NCI-H345 (cell line): ENCODE measurements at places on chromosomes 7 and 10.

DNA sequence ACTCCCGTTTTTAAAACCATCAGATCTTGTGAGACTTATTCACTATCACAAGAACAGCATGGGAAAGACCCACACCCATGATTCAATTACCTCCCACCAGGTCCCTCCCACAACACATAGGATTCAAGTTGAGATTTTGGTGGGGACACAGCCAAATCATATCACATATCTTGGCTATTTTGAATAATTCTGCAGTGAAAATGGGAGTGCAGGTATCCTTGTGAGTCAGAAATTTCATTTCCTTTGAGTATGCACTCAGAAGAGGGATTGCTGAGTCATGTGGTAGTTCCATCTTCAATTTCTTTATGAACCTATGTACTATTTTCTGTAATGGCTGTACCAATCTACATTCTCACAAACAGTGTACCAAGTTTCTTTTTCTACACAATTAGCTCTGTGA is 125.8 kb downstream of the ANKRD7 start:
- no peak for DNase-seq

DNA sequence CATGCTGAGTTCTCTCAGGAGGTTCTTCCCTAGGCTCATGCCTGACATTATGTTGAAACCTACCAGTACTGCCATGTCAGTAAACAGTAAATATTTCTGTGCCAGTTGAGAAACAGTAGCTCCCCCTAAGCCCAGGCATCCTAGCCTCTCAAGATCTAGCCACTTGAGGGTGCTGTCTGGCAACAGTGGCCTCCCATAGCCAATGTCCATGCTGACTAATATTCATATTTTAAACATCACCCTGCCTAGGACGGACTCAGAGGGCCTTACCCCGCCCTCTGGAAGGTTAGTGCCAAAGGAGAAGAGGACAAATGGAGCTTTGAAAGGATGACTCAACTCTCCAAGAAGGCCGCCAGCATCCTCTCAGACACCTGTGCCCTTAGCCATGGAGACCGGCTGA is 7.7 kb downstream of the ACSM6 start:
- no peak for DNase-seq

- DNase-seq, result no peak
These were observed 187.4 kb upstream of the PDE1C start for GRCh38 chr7:32257621-32258020.

DNA sequence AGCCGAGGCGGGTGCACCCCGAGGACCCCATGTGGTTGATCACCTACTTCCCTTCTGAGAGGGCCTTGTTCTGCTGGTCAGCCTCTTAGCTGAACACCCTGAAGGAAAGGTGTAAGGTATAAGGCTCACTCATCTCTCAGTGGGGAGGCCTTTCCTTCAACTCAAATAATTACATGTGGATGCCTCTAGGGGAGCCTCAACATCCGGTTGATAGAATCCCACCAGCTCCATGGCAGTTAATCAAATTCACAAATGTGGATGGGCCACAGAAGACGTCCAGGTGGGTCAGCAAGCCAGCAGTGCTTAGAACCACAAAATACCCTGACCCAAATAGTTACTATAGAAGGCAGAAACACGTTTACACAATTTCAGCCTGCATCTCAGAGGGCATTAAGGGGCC is 37.7 kb upstream of the ZNF32 start:
- DNase-seq, result no peak

GRCh38 chr10:70115948-70116682 is 16.5 kb downstream of the AIFM2 start:
- peak; percentile 32 for DNase-seq

- DNase-seq, result peak; percentile 34
These were observed at the start of gene SFXN2 for GRCh38 chr10:102714621-102715455. Gene SFXN2, plus strand, starts transcription at chr10:102714636. Its CDS starts 12,001 bp downstream, at chr10:102726637.

DNA sequence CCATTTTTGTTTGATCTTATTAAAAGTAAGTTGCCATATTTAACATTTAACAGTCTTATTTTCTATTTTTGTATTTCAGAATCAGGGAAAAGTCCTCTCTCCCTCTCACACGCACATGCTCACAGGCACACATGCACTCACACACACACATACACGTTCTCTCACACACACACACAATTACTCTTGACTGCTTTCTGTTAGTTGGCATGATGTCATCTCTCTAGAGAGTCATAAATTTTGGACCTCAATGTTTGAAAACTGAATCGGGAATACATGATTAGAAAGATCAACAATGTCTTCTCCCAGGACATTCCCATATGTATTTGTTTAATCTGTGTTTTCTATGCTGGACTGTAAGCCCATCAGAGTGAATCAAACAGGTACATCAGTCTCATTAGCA is 165.7 kb upstream of the AHR start:
- DNase-seq, result peak; percentile 16

GRCh38 chr10:125638555-125638954 is 44.4 kb downstream of the TEX36 start:
- DNase-seq, result no peak

GRCh38 chr10:129627442-129627841 is 160.4 kb downstream of the MGMT start:
- DNase-seq, result no peak

DNA sequence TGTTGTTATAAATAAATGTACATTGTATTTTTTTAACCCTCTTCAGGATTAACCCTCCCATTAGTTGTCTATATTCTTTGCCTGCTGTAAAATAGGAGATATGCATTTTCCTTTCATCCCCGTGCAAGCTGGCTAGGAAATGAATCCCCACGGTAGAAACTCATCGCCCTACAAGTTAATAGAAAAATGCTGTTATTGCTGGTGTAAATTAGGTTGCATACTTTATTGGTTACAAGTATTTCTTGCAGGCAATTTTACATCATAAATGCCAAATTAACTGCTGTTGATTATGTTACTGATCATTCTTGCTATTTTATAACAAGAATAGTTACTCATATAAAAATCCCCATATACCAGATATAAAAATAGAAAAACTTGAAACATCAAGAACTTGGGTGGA is 454.2 kb upstream of the KLF6 start:
- no peak for DNase-seq

GRCh38 chr10:98404571-98405359 is 10.2 kb downstream of the PYROXD2 start:
- DNase-seq, result no peak

- no peak for DNase-seq
These were observed 17.5 kb downstream of the PLXNA4 start for GRCh38 chr7:132558815-132559214.

- DNase-seq, result no peak
These were observed 3.0 kb downstream of the GPRIN2 start for GRCh38 chr10:46553238-46554049.

DNA sequence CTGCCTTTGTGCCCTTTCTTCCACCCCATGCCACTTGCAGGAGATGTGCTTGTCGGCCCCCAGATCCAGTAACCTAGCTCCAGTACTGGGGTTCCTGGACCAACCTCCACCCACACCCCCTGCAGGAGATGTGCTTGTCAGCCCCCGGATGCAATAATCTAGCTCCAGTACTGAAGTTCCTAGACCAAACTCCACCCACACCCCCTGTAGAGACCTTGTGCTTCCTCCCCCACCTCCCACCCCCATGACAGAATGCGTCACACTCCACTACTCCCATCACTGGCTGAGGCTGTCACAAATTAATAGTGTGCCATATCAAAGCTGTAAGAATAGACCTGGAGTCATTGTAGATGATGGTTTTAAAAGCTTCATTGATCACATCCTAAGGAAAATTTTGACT is 185.0 kb downstream of the BICC1 start:
- DNase-seq, result no peak

GRCh38 chr10:110803239-110803749 is 68.4 kb upstream of the PDCD4 start:
- DNase-seq, result no peak

- no peak for DNase-seq
These were observed 415.0 kb upstream of the NPVF start for GRCh38 chr7:25643286-25643685.

GRCh38 chr10:11646450-11646849 is 35.0 kb upstream of the USP6NL start:
- no peak for DNase-seq

- DNase-seq, result no peak
These were observed 398.9 kb downstream of the ADRA2A start for GRCh38 chr10:111475720-111476119.

GRCh38 chr10:133461027-133461426 is 7.3 kb downstream of the SCART1 start:
- DNase-seq, result no peak

- DNase-seq, result no peak
These were observed 59.0 kb upstream of the EN2 start for GRCh38 chr7:155398944-155399343.

GRCh38 chr10:10792681-10793080 is 225.0 kb upstream of the CELF2 start:
- peak; percentile 20 for DNase-seq

- DNase-seq, result no peak
These were observed 288.8 kb downstream of the USP6NL start for GRCh38 chr10:11322698-11323097.

DNA sequence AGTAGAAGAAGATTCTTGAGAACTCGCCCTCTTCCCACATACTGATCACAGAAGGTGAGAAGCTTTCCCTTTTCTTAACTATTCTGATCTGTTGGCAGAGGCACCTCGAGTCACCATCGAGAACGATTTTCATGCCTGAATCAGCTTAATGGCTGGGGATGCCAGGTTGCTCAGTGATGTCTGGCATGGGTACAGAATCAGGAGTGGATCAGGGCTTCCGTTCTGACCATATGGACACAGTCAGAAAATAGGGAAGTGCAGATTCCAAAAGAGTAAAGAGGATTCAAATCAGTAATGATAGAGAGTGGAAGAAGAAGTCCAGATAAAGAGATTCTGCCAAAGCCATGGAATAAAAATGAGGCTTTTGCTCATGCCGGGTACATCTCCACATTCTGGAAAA is 52.0 kb upstream of the GRB10 start:
- no peak for DNase-seq

DNA sequence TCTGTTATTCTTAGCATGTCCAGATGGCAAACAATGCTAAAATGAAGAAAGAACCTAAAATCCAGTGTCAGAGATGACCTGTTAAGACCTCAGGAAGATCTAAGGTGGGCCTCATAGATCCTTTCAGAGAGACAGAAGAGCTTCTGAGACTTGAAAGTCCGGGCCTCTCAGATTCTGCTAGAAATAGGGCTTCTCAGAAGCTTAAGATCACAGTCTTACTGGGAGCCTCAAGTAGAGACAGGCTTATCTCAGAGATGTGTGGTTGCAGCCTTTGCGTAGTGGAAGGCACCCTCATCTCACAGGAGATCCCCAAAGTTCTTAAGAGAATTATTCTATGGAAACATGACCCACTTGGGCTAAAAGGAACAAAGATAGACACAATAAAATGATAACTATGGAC is 642.8 kb downstream of the TNS3 start:
- no peak for DNase-seq

- DNase-seq, result no peak
These were observed 481.5 kb upstream of the AKR1E2 start for GRCh38 chr10:4344492-4344994.

GRCh38 chr10:112409299-112409698 is 35.4 kb downstream of the ACSL5 start:
- DNase-seq, result no peak

DNA sequence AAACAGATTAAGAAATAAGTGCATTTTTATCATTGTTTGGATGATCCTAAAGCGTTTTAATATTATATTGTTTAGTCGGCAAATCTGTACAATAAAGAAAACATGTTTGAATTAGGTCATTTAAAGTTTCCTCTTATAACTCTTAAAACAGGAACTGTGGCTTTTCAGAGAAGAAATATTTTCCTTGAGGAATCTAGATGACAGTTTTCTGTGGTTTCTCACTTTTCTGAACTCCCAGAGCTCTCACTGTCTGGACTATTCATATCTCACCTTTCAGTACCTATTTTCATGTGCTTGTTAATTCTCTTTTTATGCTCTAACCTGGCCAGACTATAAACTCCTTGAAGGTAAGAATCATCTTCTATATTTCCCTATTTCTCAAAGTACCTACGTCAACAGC is 135.1 kb downstream of the CHN2 start:
- DNase-seq, result no peak

- no peak for DNase-seq
These were observed 47.0 kb upstream of the LAMB1 start for GRCh38 chr7:108049962-108050361.

DNA sequence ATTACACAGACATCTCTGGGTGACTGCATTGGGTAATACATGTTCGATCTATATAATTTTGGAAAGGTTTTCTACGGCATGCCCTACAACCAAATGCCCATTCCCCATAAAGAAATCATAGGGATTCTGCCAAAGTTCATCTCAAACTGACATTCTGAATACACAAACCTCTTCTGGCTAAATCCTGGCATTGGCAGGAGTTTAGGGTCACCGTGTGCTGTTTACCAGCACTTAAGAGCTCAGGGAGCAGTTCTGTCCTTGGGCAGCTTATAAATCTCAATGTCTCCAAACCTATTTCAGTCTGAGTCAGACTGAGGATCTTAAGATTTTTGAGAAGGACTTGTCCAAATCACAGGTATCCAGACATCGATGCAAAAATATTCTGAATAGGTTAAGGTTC is 809.6 kb upstream of the LRRN3 start:
- DNase-seq, result no peak

DNA sequence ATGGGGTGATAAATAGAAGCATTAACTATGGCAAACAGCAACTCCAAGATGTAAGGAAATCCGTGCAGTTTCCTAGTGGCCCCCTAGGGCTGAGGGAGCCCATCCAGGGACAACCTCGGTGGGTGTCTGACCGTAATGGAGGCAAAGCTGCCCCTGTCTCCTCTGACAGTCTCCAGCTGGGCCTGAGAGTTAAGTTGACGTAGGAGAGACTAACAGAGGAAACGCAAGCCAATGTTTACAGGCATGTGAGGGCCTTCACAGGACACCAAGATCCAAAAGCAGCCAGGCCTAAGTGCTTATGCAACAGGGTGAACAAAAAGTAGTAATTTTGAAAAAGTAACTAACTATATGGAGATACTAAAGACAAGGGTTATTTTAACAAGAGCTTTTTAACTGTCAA is 330.0 kb upstream of the C7orf33 start:
- no peak for DNase-seq

DNA sequence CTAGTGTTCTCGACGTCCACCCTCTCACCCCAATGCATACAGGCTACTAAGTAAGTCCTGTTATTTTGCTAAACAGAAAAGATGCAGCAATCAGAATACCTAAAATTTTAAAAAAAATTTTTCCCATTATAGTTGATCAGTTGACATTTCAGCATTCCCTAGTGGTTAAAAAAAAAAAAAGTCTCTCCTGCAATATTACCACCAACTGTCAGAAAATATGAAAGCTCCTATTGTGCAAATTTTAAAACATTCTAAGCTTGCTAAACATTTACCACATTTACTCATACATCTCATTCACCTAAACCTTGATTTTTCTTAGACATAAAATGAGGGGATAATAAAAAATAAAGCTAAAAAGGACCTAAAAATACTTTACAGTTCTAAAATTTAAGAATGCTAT is 165.6 kb downstream of the AVL9 start:
- DNase-seq, result no peak

DNA sequence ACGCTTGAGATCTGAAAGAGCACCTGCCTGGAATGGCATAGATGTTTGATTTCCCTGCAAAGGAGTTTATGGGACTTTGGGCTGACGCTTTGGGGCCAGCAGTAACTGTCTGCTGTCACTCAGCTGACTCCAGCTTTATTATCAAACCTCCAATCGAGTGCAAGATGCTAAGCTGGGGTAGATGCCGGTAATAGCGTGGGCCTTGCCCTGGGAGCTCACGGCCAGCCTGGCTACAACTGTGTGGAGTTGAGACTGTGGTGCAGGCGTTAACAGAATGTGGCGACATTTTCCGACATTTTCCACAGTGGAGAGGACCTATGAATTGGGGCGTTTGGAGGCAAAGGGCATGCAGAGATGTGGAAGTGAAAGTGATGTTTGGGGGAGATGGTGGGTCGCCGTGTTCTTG is 1.3 kb downstream of the CHST12 start:
- no peak for DNase-seq
